Kasumi-1 (cell line): ENCODE measurements at places on chromosomes 6 and 20.

DNA sequence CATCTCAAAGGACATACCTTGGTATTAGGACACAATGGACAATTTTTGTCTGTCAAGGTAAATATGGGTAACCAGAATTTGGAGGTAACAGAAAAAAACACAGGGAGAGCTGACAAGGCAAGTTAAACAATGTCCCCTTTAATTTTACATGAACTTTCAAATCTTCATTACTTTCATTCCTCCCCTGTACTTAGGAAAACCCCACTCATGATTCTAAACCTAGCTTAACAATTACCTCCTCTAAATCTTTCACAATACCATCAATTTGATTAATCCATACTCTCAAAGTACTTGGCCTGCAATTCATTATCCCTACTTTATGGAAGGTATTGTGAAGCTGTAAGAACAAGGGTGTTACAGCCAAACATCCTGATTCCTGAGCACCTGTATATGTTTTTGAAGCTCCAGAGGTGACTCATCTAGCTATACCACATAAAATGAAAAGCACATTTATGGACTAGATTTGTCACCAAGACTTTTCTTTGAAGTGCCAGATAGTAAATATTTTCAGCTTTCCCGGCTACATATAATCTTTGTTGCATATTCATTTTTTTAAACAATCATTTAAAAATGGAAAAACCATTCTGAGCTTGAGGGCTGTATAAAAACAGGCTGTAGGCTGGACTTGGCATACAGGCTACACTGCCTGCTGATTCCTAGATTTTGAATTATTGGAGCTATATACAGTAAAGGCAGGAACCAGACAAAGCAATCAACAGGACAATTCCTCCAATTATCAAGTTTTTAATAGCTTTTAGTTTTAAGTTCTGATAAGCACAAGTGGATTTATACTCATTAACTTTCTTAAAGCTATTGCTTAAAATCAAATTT, 22.9 kb downstream of the DEK start:
- no peak for DNase-seq

- no peak for DNase-seq
Measured at GRCh38 chr20:51447097-51447764, 95.3 kb downstream of the NFATC2 start.

GRCh38 chr20:56974499-56975250, 291.8 kb downstream of the BMP7 start:
- peak; percentile 17 for DNase-seq

- no peak for DNase-seq
Measured at GRCh38 chr6:105318660-105319059, 84.2 kb downstream of the PREP start.

GRCh38 chr20:51917886-51918535, 115.7 kb upstream of the SALL4 start:
- DNase-seq: no peak

DNA sequence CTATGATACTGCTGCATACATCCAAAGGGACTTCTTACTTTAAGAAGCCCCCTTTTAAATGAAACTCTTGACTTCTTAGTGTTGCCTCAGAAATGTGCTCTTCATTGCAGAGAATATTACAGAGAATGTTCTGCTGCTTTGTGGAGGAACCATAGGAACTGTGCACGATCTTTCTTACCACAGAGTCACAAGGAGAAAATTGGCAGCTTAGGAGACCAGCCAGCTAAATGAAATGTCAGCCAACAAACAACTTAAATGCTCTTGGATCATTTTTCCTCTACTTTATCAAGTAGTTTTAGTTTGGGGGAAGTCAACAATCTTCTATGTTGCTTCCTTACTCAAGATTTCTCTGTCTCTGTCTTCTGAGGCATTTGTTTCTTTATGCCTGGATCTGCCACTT, 125.9 kb upstream of the MLIP start:
- DNase-seq: no peak

- no peak for DNase-seq
Measured at GRCh38 chr6:44094403-44095242, 32.6 kb downstream of the MRPL14 start.

DNA sequence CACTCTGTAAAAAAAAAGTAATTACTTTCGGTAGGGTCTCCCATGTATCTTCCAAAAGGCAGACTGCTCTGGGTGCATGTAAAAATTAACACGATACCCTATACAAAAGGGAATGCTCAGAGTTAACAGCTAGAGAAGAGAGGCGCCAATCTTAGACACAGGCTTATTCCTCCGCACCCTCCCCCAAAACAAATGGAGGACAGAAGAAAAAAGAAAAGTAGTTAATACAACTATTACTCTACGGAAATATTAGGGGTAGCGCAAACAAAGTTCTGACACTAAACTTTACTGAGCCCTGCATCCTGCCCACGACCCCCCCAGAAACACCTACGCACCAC, 331 bp upstream of the UFL1 start:
- peak; percentile 76 for DNase-seq

DNA sequence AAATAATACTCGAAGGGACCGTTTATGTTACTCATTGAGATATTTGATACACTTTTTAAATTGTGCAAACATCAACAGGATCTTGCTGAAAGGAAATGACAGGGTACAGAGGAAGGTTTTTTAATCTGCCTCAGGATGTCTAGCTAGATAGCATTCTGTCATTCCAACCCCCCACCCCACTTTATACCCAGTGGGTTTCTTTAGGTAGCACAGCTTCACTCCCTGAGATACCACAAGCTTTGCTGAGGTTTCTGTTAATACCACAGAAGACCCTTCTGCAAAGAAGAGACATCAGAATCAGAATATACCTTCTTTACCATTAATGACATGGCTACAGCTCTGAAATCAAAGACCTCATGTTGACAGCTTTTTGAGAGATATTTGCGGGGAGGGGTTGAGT, 1.3 kb downstream of the PHACTR2 start:
- DNase-seq: no peak

DNA sequence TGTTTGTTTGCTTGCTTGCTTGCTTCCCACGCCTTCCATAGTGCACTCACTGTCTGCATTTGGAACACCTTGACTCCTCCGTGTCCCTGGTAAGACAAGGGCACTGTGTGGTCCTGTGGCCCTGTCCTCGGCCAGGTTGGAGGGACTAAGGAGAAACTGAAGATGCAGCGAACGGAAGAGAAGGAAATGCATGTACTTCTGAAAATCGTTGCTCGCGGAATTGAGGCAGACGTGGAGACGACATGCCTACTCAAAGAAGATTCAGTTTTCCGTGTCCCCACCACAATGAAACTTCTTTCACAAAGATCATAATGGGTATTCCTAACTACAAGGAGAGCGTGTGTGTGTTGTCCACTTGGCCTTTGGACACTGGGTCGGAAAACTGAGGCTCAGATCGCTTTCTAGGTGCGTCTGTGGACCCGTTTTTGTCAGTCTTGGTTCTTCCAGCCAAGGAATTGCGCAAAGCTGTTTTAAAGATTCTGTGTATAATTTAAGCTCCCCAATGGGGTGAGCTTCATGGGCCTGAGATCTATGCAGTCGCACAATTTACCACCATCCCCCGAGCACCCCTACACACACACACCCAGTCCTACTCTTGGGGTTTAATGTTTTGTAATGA, 120.4 kb upstream of the ZNF184 start:
- no peak for DNase-seq

GRCh38 chr6:11919771-11920440, 92.2 kb upstream of the HIVEP1 start:
- DNase-seq: no peak

DNA sequence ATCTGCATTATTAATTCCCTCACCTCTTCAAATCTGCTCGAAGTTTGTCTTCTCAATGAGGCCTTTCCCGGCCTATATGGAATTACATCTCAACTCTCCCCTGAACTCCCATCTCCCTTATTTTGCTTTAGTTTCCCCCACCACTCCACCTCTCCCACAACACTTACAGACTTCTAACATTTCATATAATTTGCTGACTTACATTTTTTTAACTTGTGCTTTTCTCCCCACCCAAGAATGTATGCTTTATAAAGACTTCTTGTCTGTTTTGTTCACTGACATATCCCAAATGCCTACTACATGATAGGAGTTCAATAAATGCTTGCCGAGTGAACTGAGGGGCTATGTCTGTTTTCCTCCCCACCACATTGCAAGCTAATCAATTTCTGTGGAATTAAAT, 3.9 kb upstream of the MARCKS start:
- DNase-seq: no peak

GRCh38 chr6:130622142-130622541, 205.1 kb upstream of the SMLR1 start:
- no peak for DNase-seq

GRCh38 chr6:158627940-158628211, 16.7 kb downstream of the DYNLT1 start:
- DNase-seq: no peak

GRCh38 chr20:32631933-32632460, 41.7 kb downstream of the C20orf203 start:
- DNase-seq: no peak

- no peak for DNase-seq
Measured at GRCh38 chr6:138036111-138036510, 71.1 kb downstream of the PERP start.

DNA sequence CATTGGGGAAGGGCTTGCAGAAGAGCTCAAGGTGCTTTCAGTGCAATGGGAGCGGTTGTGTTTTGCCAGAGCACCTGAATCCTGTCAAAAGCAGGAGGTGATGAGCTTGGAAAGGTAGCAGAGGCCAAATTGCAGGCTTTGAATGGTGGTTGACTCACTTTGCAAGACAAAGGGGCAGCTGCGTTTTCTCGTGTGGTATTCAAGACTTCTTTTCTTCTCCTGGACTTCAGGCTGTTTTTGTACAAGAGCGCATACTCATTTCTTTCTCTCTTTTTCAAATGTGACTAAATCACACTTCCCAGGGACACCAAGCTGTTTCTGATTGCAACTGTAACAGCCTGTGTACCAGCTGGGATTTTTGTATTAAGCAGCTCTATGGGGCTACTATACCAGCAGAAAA, 32.3 kb downstream of the GHRH start:
- no peak for DNase-seq

- DNase-seq: no peak
Measured at GRCh38 chr20:20741087-20742045, 28.9 kb upstream of the RALGAPA2 start.

GRCh38 chr6:53287336-53288225, 61.2 kb downstream of the ELOVL5 start:
- DNase-seq: no peak

DNA sequence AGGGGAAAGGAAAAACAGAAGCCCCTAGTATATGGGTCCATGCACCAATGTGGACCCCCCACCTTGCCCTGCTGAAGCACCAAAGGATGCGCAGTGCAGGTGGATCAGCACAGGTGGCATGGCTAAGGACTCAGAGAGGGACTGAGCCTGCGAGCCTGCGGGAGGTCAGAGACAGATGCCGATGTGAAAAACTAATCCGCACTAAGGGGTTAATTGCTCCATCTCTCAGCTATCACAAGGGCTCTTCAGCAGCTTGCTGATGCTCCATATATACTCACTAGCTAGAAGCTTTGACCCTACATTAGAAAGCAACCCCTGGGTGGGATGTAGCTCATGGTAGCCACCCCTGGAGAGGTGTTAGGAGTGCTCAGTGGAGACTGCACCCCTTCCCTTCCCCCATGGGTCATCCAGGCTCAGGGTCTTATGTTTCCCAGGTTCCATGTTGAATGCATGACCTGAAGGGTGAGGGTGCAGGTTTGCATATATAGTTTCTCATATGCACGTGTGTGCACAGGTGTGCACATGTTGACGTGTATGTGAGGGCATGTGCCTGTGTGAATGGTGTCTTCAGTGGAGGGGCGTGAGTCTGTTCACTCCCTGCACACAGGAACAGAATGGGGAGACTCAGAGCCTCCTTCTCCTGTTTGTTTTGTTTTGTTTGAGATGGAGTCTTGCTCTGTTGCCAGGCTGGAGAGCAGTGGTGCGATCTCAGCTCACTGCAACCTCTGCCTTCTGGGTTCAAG, 13.4 kb upstream of the IP6K3 start:
- DNase-seq: no peak

GRCh38 chr6:144845186-144845585, 560.1 kb downstream of the UTRN start:
- DNase-seq: no peak

DNA sequence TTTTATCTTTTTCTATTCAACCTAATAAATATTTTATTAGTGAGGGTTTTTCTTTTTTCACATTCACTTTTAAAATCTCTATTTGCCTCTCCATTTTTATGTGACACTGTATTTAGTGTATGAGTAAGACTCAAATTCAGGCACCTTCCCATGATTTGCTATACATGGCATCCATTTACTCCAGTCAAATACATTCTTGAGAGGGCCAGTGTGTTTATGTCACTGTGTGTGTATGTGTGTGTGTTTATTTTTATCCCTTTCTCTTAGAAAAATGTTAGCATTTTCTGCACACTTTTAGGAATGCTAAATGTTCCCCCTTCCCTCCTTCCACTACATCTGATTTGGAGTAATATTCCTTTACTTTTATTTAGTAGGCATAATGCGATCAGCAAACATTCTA, 290.0 kb downstream of the PACRG start:
- DNase-seq: no peak

DNA sequence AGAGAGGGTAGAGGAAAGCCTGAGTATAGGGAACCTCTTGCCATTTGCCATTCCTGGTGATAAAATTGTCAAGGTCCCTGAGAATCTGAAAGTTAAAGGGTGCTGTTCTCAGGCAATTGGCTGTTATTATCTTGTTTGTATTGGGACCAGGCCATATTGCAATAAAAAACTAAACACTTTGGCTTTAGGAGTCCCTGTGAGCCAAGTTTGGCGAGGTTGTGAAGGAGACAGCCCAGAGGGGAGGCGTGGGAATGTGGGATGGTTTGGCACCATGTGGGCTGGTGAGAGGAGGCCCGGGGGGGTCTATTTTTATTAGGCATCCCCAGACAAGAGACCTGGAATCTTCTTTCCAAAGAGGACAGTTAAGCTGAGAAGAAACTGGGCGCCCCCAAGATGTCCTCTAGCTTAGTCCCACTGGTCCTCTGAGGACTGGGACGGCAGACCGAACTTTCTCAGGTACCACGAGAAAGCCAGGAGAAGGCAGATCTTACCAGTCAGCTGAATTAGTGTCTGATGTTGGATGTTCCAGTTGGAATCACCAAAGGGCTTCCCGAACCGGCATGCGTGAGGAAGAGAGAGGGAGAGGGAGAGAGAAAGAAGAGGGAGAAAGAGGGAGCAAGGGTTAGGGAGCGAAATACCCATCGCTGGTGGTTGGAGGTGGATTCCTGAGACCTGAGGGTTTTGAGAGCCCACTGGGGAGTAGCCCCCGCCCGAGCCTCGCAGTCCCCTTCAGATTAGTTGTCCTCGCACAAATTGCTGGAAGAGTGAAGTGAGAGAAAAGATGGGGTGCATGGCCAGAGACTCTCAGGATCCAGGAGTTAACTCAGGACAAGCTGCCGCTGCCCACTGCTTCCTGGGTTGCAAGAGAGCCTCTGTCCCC, 24.4 kb downstream of the DYNLT1 start:
- DNase-seq: no peak

GRCh38 chr6:22613695-22614094, 44.3 kb downstream of the HDGFL1 start:
- DNase-seq: no peak
